Occipital lobe (tissue), 3 donors: ENCODE measurements at places on chromosomes 7 and 10. TPM values are rescaled to one million over a fixed set of nuclear protein-coding genes. Genes with fewer than 3 reads are reported as not detected.

DNA sequence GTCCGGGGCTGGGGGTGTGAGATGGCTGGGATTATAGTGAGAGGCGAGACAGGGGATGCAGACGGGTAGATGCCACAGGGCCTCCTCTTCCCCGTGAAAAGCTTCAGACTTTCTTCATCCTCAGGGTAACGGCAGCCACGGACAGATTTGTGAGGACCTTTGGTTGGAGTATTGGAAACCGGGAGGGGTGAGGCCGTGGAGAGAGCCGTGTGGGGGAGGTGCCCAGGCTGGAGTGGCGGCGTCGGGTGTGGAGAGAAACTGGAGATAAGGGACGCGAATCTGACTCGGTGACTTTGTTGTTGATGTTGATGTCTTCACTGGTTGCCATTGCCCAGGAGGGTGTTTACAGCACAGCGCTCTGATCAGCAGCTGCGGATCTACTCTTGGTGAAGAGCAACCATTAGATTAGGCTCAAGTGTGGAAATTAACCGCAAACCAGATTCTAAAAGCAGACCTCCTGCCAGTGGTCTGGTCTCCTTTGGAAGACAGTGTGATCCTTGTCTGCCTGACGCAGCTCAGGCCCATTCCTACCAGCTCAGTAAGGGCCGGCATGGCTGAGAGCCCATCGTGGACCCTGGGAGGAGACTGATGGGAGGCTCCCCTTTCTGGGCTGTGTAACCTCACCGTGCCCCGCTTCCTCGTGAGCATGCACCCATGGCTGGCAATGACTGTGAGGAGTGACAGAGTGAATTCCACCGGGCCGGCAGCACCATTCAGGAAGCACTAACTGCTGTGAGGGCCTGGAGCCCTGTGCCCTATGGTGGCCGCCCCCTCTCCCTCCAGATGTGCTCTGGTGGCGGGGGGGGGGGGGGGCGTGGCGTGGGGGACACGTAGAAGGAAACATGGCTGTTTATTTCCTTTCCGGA is 90.3 kb downstream of the INPP5A start:
- DNase-seq: no peak

DNA sequence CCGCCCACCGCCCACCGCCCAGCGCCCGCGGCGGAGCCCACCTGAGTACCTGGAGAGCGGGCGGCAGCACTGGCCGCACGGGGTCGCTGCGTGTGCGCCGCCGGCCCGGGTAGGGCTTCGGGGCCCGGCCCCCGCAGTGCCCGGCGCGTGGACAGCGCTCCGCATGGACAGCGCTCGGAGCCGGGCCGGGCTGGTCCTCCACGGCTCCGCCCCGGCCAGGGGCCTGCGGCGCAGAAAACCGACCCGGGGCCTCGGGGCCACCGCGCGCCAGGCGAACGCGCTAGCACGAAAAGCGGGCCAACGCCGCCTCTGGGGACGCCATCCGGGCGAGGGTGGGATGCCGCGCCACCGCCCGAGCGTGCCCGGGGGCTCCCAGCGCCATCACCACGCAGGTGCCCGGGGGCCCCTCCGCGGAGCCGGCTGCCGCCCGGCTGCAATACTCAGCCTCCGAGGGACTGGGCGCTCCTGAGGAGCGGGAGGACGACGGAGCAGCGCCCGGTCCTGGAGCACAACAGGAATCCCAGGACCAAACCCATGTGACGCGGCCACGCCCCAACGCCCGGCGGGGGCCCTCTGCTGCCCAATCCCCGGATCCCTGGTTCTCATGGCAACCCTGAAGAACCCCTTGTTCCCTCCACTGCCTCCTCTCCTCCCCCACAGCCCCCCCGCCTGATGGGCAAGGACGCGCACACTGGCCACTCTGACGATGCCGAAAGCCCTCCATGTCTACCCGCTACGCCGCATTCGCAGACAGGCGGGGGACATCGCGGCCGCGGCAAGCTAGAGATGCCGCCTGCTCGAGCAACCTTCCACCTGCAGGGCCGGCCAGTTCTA is at the start of gene GRB10:
GRB10 (minus strand) TSS at position 522 of the 834 bp plus-strand sequence. CDS start 50,574 bp downstream, outside the sequence.
- peak; percentile 86 for DNase-seq

DNA sequence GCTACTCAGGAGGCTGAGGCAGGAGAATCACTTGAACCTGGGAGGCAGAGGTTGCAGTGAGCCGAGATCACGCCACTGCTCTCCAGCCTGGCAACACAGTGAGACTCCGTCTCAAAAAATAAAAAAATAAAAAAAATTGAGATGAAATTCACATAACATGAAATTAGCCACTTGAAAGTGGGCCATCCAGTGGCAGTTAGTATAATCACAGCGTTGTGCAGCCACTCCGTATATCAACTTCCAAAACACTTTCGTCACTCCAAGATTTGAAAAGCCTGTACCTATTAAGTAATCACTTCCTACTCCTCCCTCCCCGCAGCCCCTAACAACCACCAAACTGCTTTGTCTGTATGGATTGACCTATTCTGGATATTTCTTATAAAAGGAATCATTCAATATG is 20.7 kb upstream of the CACUL1 start:
- no peak for DNase-seq

DNA sequence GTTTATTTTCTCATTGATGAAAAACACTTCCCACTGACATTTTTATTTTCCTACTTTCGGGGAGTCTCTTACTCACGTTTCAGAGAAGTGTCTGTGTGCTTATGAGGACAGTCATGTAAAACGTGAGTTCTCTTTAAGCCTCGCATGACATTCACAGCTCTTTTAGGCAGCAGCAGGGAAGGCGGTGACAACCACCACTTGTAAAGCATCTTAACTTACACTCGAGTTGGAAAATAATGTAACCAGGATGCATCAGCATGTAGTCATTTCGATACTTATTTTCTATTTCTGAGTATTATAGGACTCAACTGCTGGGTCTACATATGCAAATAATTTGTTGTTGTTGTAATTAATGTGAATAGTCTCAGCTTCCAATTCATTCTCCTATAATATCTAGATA is 153.6 kb downstream of the SEMA3D start:
- DNase-seq: no peak

- DNase-seq: no peak
Measured at GRCh38 chr7:23615331-23615730, 18.1 kb downstream of the CCDC126 start.

- DNase-seq: no peak
Measured at GRCh38 chr7:95316588-95316987, 7.7 kb downstream of the PON1 start.

GRCh38 chr10:14397066-14397465 is 66.3 kb upstream of the FRMD4A start:
- DNase-seq: peak; percentile 49

ST8SIA6 gene
- total RNA-seq: 16.2 TPM

CARD11 gene
- 0.31 TPM for total RNA-seq

TMEM273 gene
- 1.7 TPM for total RNA-seq
